ENCODE measurements at places on chromosomes 11 and 22. TPM values are rescaled to one million over a fixed set of nuclear protein-coding genes. Genes with fewer than 3 reads are reported as not detected.

Gene ZNF280B
- total RNA-seq: 0.98 TPM

Gene PGA5
- total RNA-seq: not detected

Gene ANO3
- total RNA-seq: 0.30 TPM

Gene ASCL2
- total RNA-seq: 1.7 TPM

Gene SCUBE2
- 3.3 TPM for total RNA-seq

Gene CCT8L2
- total RNA-seq: not detected

Gene SCN3B
- 0.46 TPM for total RNA-seq

Gene BANF1
- 52.6 TPM for total RNA-seq

Gene BARX2
- not detected for total RNA-seq

Gene PRAME
- not detected for total RNA-seq

Gene LDLRAD3
- total RNA-seq: 7.1 TPM

Gene PHF21B
- not detected for total RNA-seq

Gene ADAMTS8
- 13.0 TPM for total RNA-seq

Gene MMP8
- under 0.01 TPM for total RNA-seq

Gene LARGE2
- total RNA-seq: 4.3 TPM

All from upper lobe of left lung (tissue), 6 donors.